ENCODE measurements at places on chromosomes 3 and 15.
A peak's percentile ranks its signal among the peaks of the same experiment; 100 is the strongest.

DNA sequence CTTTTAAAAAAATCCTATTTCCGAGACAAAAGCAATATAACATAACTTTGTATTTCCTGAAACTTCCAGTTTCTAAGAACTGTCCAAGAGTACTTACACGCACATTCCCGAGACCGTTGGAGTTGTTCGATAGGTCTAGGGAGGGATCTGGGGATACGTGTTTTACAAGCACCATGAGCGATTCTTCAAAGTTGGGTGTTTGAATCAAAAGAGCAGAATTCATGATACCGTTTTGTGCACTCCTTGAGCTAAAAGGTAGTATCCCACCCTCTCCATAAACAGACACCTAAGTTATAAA, 700 bp upstream of the EDEM1 start:
- no peak for DNase-seq

- DNase-seq, result no peak
Observed at GRCh38 chr3:175511219-175511785, 652.2 kb downstream of the NAALADL2 start.

DNA sequence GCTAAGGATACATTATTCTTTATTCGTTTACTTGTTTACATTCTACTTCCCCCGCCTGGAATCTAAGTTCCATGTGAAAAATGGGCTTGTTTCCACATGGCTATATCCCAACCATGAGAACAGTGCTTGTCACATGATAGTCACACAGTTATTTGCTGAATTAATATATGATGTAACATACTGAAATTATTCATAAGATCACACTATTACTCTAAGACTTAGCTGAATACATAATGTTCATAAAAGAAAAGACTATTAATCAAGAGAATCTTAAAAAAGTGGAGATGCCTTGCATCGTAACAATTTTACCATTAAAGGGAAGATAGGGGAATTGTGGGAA, 6.5 kb downstream of the PBRM1 start:
- no peak for DNase-seq

- DNase-seq, result no peak
Observed at GRCh38 chr15:98083203-98083910, 122.9 kb downstream of the ARRDC4 start.

DNA sequence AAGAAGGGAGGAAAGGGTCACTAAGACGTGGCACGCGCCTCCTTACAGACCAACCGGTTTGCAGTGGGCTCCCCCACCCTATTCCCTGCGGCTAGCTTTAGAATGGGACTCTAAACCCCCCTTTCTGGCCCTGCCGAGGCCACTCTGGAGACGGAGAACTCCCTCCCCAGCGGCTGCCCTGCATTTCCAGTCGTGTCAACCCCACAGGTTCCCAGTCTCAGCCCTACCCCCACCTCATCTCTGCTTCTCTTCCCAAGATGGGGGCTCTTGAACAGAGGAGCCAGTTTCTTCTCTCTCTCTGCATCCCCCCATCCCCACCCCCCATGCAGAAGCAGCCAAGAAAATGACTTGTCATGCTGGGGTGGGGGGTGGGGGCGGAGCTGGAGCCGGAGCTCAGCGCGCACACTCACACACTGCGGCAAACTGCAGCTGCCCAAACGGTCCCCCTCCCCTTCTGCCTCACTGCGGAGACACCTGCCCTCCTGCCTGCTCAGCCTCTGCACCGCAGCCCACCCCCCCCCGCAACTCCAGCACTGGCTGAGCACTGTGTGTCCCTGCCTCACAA, 871 bp downstream of the MAP1A start:
- no peak for DNase-seq

- DNase-seq, result peak; percentile 12
Observed at GRCh38 chr3:122598556-122598955, 21.1 kb downstream of the PARP15 start.

GRCh38 chr3:129006864-129007263, 5.8 kb downstream of the EFCC1 start:
- no peak for DNase-seq

- no peak for DNase-seq
Observed at GRCh38 chr3:138945709-138946662, 951 bp downstream of the FOXL2 start.

DNA sequence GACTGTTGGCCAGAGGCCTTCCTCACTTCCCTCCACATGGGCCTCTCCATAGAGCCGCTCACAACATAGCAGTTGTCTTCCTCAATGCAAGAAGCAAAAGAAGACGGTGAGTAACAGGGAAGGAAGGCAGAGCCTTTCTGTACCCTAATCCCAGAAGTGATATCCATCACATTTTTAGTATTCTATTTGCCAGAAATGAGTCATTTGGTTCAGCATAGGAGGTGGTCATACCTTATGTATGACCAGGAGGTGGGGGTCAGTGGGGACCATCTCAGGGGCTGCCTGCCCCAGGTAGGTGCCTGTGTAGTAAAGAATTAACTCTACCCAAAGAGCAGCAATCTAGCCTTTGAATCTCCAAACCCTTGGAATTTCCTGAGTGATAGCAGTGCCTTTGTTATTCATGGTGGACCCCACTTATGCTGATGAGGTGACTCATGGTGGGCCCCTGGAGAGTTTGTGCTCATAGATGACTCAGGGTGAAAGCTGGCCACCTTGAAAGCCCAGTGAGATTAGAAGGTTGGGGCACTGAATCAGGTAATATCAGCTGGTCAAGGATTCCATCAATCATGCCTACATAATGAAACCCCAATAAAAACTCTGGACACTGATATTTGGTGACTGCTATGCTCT, 323.9 kb upstream of the IGF1R start:
- no peak for DNase-seq

- no peak for DNase-seq
Observed at GRCh38 chr15:63385911-63386531, 4.4 kb upstream of the CA12 start.

DNA sequence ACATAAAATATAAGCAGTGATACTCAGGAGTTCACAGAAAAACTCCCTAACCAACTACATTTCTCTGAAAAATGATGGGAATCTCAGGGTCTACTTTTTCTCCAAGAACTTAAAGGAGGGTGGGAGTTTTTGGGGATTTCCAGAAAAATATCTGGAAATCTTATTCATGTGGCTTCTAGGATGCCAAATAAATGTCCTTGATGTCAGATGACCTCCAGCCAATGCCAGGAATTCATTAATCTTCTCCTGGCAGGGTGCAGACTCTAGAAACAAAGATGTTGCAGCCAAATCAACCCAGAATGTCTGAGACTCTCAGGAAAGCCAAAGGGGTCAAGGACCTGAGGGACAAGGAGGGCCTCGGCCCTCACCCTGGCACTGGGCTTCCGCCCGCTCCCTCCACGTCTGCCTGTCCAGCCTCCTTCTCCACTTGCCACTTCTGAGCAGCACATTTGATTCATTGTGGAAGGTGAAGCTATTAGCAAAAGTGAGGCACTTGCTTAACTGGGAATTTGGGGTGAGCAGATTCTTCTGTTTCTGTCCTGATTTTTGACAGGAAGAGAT, 61.9 kb upstream of the HEG1 start:
- DNase-seq, result no peak

GRCh38 chr3:64440498-64440897, 215.2 kb upstream of the PRICKLE2 start:
- no peak for DNase-seq

DNA sequence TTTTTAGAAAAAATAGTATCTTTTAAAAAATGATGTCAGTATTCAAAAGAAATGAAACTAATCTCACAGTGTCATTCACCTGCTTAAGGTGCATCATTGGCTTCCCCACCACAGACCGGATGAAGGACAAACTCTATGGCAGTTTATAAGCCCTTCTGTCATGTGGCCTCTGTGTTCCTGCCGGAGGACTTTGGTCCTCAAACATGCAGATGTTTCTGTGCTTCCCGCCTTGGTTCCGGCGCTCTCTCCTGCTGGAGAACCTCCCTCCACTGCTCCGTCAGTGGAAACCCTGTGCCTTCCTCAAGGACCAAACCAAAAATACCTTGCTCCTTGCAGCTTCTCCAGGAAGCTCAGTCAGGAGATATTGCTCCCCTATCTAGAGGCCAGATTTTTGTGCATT, 326.3 kb downstream of the UACA start:
- no peak for DNase-seq

- no peak for DNase-seq
Observed at GRCh38 chr15:78421238-78421965, 16.6 kb upstream of the IREB2 start.

DNA sequence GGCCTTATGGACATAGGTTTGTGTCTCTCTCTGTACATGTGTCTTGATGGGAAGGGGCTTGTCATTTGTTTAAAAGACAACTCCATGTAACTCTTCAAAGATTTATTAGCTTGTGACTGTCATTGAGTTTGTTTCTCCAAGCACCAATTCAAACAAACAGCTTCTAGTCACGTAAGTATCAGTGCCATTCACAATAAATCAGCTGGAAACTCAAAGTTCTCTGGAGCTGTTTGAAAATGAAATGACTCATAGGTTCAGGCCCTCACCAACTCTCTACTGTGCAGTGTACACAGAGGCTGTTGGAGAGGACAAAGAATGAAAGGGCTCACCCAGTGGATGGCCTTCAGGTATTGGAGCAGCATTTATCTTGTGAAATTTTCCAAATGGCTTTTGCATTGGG, 476.3 kb downstream of the AGBL1 start:
- no peak for DNase-seq

- DNase-seq, result no peak
Observed at GRCh38 chr15:51108933-51109550, 14.3 kb upstream of the TNFAIP8L3 start.

DNA sequence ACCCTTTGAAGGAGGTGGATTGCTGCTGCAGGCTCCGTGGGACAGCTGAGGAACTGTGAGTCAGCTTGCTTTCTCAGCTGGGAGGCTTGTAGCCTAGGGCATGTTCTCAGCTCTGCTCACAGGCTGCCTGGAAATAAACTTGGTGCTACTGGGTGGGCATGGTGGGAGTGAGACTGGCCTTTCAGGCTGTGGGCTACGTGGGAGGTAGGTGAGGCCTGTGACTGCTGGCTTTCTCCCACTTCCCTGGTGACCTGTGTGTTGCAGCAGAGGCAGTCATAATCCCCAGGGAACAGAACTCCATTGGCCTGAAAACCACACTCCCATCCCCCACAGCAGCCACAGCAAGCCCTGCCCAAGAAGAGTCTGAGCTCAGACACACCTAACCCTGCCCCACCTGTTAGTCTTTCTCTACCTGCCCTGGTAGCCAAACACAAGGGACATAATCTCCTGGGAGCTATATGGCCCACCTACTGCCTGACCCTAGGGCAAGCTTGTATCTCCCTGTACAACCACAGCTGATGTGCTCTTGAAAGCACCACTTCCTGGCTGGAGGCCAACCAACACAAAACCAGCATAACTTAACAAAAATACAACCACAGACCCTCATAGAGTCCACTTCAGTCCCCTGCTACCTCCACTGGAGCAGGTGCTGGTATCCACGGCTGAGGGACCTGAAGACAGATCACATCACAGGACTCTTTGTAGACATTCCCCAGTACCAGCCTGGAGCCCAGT, 236.5 kb downstream of the SQOR start:
- no peak for DNase-seq

DNA sequence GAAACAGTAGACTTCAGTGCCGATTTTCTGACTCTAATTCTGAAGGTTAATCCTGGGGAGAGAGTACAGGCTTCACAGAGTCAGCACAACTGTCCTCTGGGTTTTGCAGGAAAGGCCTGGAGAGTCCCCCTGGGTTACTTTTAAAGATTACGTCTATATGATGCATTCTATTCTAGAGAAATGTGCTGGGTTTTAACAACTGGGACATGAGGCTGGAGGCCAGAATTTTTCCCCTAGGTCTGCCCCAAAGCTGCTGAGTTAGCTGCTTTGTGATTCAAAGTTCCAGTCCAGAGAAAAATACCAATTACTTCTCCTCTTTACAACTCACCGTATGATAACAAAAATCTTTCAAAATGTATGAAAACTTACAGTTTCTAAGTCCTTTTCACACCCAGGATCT, 240.7 kb upstream of the TPRG1 start:
- no peak for DNase-seq

- peak; percentile 51 for DNase-seq
Observed at GRCh38 chr3:151268267-151269235, 9.8 kb downstream of the P2RY14 start.

- DNase-seq, result no peak
Observed at GRCh38 chr3:171028779-171029232, 2.3 kb upstream of the SLC2A2 start.

- no peak for DNase-seq
Observed at GRCh38 chr15:57018151-57018550, 99.7 kb downstream of the TCF12 start.

DNA sequence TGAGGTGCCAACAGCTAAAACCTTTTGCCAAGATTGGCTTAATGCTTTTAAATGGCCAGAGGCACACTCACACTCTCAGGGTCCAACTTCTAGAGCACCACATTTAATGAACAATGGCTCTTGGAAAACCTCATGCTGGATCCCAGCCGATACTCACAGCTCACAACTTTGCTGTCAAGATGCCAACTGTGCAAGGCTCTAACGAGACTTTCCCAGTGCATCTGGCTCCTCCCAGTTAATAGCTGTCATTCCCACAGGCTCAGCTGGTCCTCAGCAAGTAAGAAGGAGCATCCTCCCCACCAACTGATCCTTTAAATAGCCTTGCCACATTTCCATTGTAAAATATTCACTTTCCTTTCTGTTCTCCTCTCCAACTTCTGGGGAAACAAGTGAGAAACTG, 20.3 kb upstream of the FRMD4B start:
- no peak for DNase-seq

DNA sequence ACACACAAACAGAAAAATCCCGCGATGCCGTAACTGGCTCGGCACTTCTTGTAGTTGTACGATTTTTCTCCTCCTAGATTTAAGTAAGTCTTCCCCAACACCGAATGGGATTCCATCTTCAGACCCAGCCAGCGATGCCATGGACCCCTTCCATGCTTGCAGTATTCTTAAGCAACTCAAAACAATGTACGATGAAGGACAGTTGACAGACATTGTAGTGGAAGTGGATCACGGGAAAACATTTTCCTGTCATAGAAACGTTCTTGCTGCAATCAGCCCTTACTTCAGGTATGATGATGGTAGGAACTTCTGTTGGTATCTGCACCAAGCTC, 763 bp downstream of the KBTBD8 start:
- no peak for DNase-seq

- DNase-seq, result no peak
Observed at GRCh38 chr3:99645277-99646106, 7.1 kb downstream of the COL8A1 start.

GRCh38 chr15:67833710-67834511, 5.9 kb downstream of the RNU6-1 start:
- DNase-seq, result no peak

DNA sequence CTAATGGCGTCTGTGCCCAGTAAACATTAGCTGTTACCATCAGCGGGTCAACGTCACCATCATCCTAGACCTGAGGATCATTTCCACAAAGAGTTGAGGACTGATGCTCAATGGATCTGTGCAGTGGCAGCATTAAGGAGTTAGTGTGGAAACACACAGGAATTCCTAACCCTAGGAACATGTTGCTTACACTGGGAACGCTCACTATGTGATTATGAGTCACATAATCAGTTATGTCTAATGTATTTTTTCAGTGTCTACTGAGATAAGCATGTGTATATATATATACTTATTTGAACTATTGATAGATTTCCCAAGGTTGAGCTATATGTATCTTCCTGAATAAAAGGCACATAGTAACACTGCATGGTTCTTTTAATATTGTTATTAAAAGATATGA, 19.0 kb downstream of the ARNT2 start:
- DNase-seq, result no peak

Data from naive B cell (primary cell).